ENCODE measurements at places on chromosomes 3 and 15.
A peak's percentile ranks its signal among the peaks of the same experiment; 100 is the strongest.

DNA sequence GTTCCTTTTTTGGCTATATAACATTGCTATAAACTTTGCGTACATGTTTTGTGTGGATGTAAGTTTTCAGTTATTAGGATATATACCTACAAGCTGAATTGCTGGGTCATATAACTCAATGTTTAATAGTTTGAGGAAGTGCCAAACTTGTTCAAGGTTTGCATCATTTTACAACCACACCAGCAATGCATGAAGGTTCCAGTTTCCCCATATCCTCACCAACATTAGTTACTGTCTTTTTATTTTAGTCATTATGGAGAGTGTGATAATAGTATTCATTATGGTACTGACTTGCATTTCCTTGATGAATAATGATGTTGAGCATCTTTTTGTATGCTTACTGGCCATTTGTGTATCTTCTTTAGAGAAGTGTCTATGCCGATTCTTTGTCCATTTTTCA is 112.3 kb downstream of the NR1I2 start:
- no peak for DNase-seq

- DNase-seq = no peak
These were observed 31.5 kb downstream of the SEC22C start for GRCh38 chr3:42550250-42550649.

GRCh38 chr3:197417441-197417840 is 119.0 kb upstream of the DLG1 start:
- no peak for DNase-seq

DNA sequence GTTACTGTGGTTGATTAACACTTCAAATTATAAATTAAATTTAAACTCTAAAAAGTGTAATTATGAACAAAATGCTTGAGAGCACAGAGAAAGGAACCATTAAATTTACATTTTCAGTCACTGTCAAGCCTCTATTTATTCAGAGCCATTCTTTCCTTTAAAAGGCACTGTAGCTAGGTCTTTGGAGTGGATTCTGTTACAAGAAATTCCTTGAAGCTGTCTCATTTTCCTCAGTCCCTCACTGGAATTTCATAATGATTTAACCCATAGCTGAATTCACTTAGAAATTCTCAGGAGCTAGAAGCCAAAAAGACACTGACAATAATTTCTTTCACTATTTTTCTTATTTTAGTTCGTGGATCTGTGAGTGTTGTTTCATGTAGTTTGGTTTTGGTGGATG is 81.2 kb upstream of the TCF12 start:
- DNase-seq = no peak

DNA sequence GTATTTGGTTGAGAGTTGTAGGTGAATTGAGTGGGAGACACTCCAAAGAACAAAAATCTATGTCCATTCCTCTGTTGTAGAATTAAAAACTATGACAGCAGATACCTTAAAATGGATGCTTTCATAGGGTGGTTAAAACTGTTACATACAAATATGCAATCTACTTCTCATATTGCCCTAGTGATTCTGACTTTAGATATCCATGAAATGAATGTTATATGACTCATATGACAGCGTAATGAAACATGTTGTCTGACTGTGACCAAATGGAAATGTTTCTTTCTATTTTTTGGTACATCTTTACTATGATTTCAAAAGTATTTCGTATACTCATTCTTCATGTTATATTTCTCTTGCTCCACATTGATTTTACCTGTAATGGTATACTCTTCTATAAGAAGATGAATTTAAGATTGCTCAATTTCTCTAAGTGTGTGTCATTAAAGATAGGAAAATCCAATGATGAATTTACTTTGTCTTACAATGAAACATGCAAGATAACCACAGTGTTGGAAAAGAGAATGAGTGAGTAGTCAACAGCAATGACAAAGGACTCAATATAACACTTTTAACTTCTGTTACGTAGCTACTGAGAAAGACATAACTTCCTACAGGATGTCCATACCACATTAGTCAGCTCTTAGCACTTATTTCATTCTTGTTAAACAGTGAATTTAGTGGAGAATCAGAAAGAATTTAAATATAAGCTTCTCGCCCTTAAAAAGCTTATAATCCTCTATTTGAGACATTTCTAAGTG is 79.3 kb upstream of the LSAMP start:
- DNase-seq = no peak

GRCh38 chr3:66885326-66886000 is 112.6 kb upstream of the KBTBD8 start:
- no peak for DNase-seq

DNA sequence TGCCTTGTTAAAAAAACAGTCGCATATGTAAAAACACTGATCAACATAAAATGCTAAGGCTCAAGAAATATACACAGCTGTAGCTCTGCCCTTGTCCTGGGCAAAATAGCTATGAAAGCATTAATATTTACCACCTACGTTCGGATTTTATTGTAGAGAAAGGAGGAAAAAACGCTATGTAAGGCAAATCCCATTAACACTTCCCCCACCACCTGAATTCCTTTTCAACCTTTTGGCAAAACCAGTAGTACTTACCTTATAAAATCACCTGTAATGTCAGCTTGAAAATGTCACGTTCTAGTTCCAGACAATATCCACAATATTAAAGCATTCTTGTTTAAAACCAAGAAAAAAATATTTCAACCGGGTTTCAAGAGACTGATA is 3.6 kb downstream of the TRA2B start:
- DNase-seq = no peak

DNA sequence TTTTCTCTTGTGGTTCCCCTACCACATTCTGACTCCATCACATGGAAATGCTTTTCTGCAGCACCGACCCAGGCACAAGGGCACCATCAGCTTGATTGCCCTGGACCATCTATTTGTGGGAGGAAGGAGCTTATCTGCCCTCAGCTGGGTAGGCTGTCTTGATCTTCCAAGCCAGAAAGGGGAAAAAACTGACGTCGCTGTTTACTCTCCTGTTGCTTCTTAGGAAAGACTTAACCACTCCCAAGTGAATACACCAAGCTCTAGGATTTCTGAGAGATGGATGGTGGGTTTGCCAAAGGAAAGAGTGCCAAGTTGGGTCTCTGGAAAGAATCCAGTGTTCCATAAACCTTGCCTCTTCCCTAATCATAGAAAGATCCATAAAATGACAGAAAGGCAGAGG is 4.0 kb downstream of the TNFAIP8L3 start:
- DNase-seq = no peak

GRCh38 chr3:100333970-100334487 is 528 bp upstream of the NIT2 start:
- no peak for DNase-seq

GRCh38 chr3:5437783-5438323 is 250.3 kb downstream of the EDEM1 start:
- no peak for DNase-seq

DNA sequence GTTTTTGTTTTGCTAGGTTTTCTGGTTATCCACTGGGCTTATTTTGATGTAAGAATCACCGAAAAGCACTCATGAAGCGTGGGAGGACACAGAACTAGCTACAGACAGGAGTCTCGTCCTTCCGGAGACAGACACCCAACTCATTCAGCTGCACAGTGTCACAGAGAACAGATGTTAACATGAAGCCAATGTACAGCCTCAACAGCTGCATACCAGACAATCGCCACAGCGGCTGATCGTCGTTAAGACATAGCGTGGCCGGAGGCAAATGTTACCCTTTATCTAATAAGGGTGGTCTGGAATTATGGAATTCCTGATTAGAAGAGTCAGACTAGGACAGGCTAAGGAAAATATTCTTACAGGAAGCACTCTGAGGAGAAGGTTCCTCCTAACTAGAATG is 1.1 kb upstream of the PYGO1 start:
- no peak for DNase-seq

- DNase-seq = no peak
These were observed 2.8 kb downstream of the TOP2B start for GRCh38 chr3:25661694-25662437.

- peak; percentile 22 for DNase-seq
These were observed 260.5 kb downstream of the C3orf38 start for GRCh38 chr3:88410259-88410658.

DNA sequence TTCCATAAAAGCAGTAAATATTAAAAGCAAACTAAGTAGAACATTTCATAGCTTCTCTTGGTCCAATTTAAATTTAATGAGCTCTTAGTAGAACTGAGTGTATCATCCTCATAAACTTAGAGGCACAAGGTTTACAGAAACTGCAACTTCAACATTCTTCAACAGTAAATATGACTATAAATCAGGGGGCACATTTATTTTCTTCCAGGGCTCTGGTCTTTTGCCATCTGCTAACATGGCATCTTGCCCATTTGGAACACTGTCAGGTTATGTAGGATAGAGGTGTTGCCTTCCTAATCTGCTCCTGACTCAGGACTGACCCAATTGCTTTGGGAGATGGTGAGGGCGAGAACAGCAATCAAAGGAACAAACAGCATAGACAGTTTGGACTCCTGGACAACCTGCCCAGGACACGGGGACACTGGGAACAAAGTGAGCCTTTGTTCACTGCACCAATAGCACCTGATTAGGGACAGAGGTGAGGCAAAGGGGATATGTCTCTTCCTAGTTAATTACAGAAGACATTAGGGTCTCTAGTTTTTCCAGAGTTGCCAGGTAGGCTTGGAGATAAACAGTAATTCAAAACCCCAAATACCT is 610.2 kb upstream of the ROBO2 start:
- DNase-seq = no peak
